ENCODE measurements at places on chromosomes 2 and 18.

GRCh38 chr2:128364441-128364911, 45.8 kb upstream of the HS6ST1 start:
- no peak for DNase-seq

GRCh38 chr18:69874058-69874457, 73.6 kb downstream of the CD226 start:
- DNase-seq = no peak

GRCh38 chr2:20023688-20024087, 11.2 kb upstream of the MATN3 start:
- DNase-seq = no peak

DNA sequence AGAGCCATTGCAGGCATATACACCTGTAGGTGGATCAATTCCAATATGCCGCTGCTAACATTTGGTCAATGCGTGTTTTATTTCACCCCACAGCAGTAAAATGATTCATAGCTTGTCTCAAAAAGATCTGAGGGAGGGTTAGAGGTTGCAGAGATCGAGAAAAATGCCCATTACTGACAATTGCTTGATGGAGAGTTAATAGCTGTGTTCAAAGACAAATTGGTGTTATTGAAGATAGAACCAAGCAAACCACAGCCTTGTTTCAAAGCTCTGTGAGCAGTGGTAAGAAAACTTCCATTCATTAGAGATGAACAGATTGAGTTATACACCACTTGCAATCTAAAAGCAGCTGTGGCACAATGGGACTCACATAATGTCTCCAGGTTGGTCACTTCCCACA, 95.4 kb downstream of the KCNE4 start:
- DNase-seq = no peak

GRCh38 chr2:28588292-28588670, 92.4 kb downstream of the PLB1 start:
- no peak for DNase-seq

GRCh38 chr18:28792404-28793086, 615.6 kb upstream of the CDH2 start:
- DNase-seq = no peak

DNA sequence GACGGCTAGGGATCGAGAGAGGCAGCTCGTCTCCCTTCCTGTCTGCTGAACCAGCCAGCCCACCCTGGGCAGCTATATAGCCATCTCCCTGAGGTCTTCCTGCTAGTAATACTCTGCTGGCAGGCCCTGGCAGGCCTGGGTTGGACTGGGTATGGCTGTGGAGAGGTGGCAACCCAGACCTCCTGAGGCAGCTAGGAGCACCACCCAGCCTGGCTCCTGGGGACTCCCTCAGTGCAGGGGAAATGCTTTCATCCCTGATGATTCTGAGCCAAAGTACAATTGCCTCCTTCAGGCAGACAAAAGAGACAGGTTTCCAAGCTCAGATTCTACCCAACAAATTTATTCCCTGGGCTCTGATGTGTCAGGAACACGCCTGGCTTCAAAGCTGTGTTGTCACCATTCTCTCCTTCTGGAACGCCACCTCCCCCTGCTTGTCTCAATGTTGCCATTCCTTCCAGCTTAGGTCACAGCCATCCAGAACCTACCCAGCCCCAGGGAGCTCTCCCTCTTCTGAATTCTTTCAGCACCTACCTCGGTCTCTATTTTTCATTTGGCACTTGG, 4.7 kb upstream of the DNAJB2 start:
- no peak for DNase-seq

- DNase-seq = no peak
These were observed 191.2 kb downstream of the NCKAP5 start for GRCh38 chr2:133377021-133377481.

GRCh38 chr2:65724336-65724735, 291.9 kb upstream of the SPRED2 start:
- no peak for DNase-seq

GRCh38 chr2:67625690-67626475, 228.8 kb downstream of the ETAA1 start:
- DNase-seq = no peak

DNA sequence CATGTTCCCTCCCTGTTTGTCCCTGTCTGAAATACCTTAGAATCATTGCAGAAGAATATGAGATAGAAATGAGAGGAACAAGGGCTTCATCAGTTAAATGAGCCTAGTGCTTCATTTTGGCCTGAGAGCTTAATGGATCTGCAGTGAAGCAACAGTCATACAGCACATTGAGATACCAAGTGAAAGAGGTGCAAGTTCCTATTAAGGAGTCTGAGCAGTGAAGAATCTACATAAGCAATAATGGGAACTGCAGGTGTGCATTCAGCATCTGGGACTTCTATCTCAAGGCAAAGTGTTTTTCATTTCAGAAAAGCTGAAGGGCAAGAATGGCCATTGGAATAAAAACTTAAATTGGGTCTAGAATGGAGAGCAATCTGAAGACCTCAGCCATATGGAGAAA, 323.2 kb upstream of the SLC39A10 start:
- no peak for DNase-seq

DNA sequence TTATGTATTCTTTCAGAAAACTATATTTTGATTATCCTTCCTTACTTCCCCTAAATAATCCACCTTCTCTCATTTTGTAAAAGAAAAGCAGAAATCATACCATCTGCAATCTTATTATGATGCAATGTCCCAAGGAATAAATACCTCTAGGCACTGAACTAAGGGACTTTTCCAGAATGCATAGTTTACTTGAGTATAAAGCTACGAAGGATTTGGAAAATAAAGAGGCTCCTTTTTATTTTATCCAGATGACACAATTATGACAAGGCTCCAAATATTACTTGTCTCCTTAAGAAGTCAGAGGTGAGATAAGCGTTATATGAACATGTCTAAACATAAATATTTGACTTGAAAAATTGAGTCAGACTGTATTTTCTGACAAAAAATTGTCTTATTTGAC, 72.1 kb downstream of the COL3A1 start:
- DNase-seq = no peak

DNA sequence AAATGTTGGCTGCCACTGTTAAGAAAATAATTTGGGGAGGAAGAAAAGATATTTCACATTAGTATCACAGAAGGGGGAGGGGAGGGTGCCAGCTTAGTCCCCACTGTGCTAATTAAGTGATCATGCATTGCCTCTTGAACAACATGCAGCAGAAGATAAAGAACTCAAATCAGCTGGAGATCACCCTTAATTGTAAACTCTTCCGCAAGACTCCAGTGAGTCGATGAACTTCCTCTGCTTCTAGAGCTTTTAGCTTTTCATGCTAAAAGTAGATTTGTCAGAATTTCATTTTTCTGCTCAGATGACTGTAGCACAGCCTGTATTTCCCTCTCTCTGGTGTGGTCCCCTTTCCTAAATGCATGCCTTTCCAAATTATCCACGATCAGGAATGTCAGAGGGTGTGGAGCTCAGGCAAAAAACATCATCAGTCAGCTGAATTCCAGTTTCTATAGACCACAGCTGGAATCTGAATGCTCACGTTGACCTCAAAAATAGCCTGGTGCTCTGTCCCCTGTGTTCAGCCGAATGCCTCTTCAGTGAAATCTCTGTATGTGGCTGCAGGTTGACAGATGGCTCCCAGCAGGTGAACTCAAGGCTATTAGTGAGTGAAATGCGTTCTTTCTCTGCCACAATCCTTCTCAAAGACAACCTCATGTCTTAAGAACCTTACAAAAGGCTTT, 156.8 kb upstream of the UNC80 start:
- no peak for DNase-seq

GRCh38 chr2:156434461-156435291, 1.5 kb upstream of the GPD2 start:
- no peak for DNase-seq

DNA sequence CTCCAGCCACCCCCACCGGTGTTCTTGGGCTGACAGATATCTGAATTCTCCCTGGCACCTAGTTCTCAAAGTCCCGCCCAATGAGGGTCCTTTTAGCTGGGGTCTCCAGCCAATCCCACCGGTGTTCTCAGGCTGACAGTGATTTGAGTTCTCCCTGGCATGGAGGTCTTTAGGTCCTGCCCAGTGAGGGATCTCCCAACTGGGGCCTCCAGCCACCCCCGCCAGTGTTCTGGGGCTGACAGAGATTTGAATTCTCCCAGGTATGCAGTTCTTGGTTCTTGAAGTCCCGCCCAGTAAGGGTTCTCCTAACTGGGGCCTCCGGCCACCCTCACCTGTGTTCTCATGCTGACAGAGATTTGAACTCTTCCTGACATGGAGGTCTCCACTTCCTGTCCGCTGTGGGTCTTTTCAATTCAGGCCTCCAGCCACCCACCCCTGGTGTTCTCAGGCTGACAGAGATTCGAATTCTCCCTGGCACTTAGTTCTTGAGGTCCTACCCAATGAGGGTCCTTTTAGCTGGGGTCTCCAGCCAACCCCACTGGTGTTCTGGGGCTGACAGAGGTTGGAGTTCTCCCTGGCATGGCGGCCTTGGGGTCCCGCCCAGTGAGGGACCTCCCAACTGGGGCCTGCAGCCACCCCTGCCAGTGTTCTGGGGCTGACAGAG, 154.6 kb downstream of the ANKRD36 start:
- no peak for DNase-seq

DNA sequence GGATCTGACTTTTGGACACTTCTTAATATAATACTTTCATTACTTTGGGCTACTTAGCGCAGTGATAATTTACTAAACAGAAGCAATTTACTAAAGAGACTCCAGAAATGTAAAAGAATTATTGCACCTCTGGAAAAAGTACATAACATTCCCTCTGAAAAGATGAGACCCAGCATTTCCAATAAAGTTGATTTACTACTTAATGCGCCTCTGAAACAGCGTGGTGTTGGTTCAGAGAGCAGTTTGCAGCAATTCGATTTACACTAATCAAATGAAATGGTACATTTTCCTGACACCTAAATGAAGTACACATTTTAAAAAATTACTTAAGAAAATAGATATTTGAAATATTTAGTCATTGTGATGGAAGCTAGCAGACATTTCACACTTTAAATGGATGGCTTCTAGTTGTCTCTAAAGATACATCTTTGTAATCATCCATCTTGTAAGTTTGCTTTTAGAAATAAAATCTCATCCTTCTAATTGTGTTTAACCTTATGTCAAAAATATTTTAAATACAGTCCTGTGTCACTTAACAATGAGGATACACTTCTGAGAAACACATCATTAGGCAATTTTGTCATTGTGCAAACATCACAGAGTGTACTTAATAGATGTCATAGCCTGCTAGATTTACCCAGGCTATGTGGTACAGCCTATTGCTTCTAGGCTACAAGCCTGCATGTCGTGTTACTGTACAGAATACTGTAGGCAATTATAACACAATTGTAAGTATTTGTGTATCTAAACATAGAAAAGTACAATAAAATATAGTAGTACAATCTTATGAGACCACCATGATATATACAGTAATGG, 284.6 kb upstream of the UBE2E3 start:
- no peak for DNase-seq

DNA sequence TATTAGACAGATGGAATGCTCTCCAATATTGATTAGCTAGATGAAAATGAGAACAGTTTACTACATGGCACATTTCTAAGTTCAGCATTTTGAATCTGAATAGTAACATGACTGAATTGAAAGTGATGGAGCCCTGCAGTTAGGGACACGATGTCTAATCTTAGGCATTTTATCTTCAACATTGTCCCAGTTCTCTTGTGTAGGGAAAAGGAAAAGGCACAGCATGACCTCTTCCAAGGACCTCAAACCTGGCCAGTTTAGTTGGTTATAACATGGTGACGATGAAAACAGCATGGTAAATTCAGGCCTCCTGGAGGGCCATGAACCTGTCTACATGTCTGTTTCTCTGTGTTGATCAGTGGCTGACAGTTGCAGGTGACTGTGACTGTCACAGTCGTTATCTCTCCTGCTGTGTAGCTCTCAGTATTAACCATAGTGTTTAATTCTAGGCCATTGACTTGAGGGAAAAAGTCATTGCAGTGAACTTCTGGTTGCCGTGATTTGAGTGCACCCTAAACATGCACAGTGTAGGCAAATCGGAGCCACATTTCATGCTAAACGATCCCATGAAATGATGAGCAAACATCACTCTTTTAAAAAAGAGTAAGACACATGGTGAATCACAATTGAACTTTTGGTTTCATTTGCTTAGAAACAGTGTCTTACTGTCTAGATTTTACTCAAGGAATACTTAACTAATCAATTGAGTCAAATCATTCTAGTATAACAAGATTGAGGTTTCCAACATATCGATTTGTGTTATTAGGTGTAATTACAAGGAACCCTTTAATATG, 129.7 kb downstream of the PHLPP1 start:
- DNase-seq = no peak

GRCh38 chr2:114862243-114862642, 419.8 kb downstream of the DPP10 start:
- no peak for DNase-seq

DNA sequence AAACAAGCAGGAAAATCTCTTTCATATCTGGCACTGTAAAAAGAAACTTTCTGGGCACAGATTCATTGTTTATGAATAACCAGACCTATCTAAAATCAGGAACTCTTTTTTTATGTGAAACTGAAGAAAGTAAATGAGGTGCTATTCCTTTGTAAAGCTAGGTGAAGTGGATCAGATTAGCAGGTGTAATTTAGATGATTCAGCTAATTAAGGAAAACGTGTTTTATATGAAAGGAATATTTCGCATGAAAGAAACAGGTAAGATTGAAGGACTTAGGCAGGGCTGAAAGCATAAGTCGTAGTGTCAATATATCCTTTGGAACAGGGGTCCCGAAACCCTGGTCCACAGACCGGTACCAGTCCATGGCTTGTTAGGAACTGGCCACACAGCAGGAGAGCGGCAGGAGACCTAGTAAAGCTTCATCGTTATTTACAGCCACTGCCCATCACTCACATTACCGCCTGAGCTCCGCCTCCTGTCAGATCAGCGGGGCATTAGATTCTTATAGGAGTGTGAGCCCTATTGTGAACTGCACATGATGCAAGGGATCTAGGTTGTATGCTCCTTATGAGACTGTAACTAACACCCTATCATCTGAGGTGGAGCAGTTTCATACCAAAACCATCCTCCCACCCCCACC, 20.3 kb upstream of the XIRP2 start:
- DNase-seq = no peak

DNA sequence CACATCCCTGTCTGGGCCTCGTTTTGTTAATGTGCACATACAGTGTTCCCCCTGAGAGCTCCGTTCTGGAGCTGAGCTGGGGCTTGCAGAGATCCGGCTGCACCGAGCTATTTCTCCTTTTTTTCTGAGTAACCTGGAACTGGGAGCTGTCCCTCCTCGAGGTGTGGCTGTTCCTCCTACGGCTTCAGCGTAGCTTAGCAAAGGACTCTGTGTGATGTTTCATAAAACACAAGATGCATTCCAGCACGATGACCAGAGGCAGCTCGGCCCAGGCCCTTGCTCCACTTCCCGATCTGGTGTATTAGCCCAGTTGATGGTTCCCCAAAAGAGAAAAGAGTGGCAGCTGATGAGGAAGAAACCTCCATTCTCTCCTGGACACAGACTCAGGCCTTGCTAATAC, 103.0 kb downstream of the FAM210A start:
- DNase-seq = no peak

DNA sequence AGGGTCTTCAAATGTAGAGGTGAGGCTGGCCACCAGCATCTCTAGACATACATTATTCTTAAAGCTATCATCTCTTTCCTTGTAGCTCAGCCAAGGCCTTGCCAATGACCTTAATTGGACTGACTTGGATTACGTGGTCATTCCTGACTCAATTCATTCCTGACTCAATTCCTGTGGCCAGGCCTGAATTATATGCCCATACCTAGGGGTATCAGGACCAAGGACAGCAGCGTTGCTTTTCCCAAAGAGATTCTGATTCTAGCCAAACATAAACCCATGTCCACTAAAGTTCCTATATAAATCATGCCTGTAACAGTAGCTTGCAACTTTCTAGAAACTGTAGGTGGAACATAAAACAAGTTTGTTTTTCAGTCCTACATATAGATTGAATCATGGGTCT, 231.7 kb downstream of the ARL6IP6 start:
- no peak for DNase-seq
